Parietal lobe (tissue), 2 donors: ENCODE measurements at places on chromosomes 4 and X. TPM values are rescaled to one million over a fixed set of nuclear protein-coding genes. Genes with fewer than 3 reads are reported as not detected.

ERCC6L gene
- total RNA-seq, result 0.94 TPM

SOX3 gene
- total RNA-seq, result 4.7 TPM

MAGEA4 gene
- total RNA-seq, result not detected

TBC1D8B gene
- total RNA-seq, result 1.3 TPM

MAD2L1 gene
- 9.4 TPM for total RNA-seq

BMPR1B gene
- total RNA-seq, result 8.5 TPM

BEX1 gene
- 136 TPM for total RNA-seq

CXCL10 gene
- not detected for total RNA-seq

PPP3CA gene
- 103 TPM for total RNA-seq

ADRA2C gene
- 2.2 TPM for total RNA-seq

SPIN2A gene
- 2.5 TPM for total RNA-seq

ZNF674 gene
- 18.2 TPM for total RNA-seq

H2BW2 gene
- not detected for total RNA-seq

DGKK gene
- 0.63 TPM for total RNA-seq

SPANXA2 gene
- not detected for total RNA-seq

CXCL3 gene
- not detected for total RNA-seq

ADH7 gene
- total RNA-seq, result not detected

HDAC6 gene
- total RNA-seq, result 125 TPM

CWH43 gene
- not detected for total RNA-seq

CT47B1 gene
- total RNA-seq, result not detected

KCNE5 gene
- 1.9 TPM for total RNA-seq

IL2 gene
- not detected for total RNA-seq

NHSL2 gene
- total RNA-seq, result 1.3 TPM

KLHL13 gene
- total RNA-seq, result 31.3 TPM

FAM9B gene
- not detected for total RNA-seq

HSFX2 gene
- 1.9 TPM for total RNA-seq

AMTN gene
- not detected for total RNA-seq

SPIN4 gene
- 10.6 TPM for total RNA-seq

PCDH10 gene
- total RNA-seq, result 45.4 TPM

SYTL4 gene
- 1.3 TPM for total RNA-seq

MAGEB3 gene
- not detected for total RNA-seq
